ENCODE measurements at places on chromosomes 16 and 17. TPM values are rescaled to one million over a fixed set of nuclear protein-coding genes. Genes with fewer than 3 reads are reported as not detected.

Gene ZPBP2
- not detected for total RNA-seq

DNA sequence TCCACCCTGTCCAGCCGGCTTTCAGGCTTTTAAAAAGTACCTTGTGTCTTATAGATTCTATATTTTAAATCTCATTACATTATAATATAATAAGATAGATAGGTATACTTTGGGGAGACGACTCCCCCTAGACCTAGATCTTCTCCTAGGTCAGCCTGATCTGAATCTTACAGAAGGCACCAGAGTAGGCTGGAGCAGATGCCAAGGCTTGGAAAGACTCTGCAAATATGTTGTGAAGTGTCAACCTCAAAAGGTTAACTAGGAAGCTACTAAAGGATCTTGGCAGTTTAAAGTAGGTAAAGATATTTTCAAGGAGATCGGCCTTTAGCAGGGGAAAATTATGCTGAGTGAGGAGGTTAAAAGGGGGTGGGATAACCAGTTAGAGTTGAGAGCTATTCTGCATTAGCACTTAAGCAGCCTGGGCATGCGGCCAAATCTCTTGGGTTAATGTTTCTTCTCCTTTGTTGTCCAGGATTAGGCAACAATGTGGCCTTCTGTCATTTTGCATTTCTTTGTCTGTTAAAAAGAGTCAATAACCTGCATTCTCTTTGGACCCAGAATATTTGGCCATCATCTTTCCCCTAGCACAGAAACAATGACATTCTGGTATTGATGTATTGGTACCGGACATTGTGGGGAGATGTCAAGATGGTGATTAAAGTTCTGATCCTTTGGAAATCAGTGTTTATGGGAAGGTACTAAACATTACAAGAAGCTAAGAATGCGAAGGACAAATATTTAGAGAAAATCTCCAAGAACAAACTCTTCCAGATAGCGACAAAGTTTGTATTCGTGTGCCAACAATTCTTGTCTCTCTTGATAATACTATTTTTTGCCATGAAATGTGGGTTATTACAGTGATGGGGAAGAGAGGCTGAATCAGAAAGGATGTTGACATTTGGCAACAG, 51.2 kb upstream of the DHX40 start:
- no peaks in the 10 kb centered on the region for H3K27me3 ChIP-seq
- H3K4me1 ChIP-seq, result no peaks in the 10 kb centered on the region
- no peaks in the 10 kb centered on the region for H3K36me3 ChIP-seq

Gene HAGH
- 56.4 TPM for total RNA-seq

GRCh38 chr16:19948186-19949104, 63.8 kb upstream of the GPRC5B start:
- H3K36me3 ChIP-seq, result no peaks in the 10 kb centered on the region
- DNase-seq, result no peak
- no peak overlapping the region for H3K4me3 ChIP-seq

DNA sequence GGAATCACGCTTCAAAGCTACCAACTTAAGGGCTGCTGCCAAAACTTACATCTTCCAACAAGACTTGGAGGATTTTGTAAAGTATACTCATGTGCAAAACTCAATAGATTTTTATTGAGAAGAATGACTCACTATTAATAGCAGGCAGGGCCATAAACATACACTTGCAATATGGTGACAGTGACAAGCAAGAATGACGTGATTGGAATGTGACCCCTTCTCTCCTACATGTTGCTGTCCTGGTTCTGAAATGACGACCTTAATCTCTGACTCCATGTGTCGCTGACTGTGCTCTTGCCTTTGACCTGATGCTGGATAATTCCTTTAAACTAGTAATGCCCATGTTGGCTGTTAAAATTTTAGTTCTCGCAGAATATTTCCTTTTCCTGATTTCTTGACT, 174.5 kb downstream of the PARN start:
- no peak overlapping the region for H3K4me3 ChIP-seq
- DNase-seq, result no peak
- no peaks in the 10 kb centered on the region for H3K27me3 ChIP-seq
- H3K36me3 ChIP-seq, result no peaks in the 10 kb centered on the region

- H3K27me3 ChIP-seq, result no peaks in the 10 kb centered on the region
- peak overlapping the region; percentile 50 for H3K27ac ChIP-seq
- H3K36me3 ChIP-seq, result no peaks in the 10 kb centered on the region
- H3K4me3 ChIP-seq, result peak overlapping the region; percentile 33
- DNase-seq, result no peak
Observed at GRCh38 chr17:62626719-62627218, 701 bp upstream of the MRC2 start.

- no peaks in the 10 kb centered on the region for H3K36me3 ChIP-seq
- no peaks in the 10 kb centered on the region for H3K27me3 ChIP-seq
- peak; percentile 75 for DNase-seq
- H3K4me3 ChIP-seq, result no peak overlapping the region
- peaks cover 44% of the 10 kb centered on the region for H3K4me1 ChIP-seq
- peak overlapping the region; percentile 78 for H3K27ac ChIP-seq
Observed at GRCh38 chr16:64397945-64398508, 723.8 kb downstream of the CDH11 start.

Gene GSDMA
- not detected for total RNA-seq

DNA sequence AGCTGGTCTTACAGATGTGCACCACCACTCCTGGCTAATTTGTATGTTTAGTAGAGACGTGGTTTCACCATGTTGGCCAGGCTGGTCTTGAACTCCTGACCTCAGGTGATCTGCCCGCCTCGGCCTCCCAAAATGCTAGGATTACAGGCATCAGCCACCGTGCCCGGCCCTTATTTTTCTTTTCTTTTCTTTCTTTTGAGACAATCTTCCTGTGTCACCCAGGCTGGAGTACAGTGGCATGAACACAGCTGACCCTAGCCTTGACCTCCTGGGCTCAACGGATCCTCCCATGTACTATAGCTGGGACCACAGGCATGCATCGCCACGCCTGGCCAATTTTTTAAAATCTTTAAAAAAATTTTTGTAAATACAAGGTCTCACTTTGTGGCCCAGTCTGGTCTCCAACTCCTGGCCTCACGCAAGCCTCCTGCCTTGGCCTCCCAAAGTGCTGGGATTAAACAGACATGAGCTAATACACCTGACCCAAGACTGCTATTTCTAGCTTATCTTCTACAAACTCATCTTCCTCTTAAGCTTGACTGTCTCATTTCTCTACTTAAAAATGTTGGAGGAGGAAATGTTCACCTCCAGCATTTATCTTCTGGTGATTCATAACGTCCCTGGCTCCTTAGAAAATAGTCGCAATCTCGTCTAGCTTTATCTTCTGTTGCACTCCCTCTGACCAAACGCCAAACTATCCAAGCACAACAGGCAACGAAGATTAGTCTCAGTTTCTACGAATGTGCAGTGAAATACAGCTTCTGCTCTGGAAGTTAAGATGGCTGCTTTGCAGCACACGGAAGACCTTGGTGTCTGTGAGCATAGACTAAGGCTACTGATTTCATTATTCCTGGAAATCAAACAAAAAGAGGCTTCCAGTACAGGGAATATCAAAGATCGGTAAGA, 8.2 kb upstream of the TMEM94 start:
- no peaks in the 10 kb centered on the region for H3K27me3 ChIP-seq
- H3K4me3 ChIP-seq, result no peak overlapping the region
- no peaks in the 10 kb centered on the region for H3K36me3 ChIP-seq
- DNase-seq, result no peak
- H3K4me1 ChIP-seq, result peaks cover 6% of the 10 kb centered on the region

Gene TMEM235
- not detected for total RNA-seq

DNA sequence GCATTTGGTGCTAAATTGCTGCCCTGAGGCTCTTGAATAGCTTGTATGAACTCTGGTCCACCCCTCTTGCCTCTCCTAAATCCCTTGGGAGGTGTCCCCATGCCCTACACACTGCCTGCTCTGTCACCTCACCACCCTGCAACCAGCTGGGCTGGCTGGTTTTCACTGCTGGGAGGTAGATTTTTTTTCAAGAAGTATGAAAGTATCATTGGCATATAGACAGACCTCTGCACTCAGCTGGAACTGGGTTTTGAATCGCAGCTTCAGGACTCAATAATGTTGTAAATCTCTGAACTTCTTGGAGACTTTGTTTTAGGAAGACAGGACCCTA, 184.9 kb downstream of the MSI2 start:
- peaks cover 21% of the 10 kb centered on the region for H3K4me1 ChIP-seq
- no peaks in the 10 kb centered on the region for H3K27me3 ChIP-seq
- DNase-seq, result no peak
- H3K4me3 ChIP-seq, result no peak overlapping the region

Gene C1QTNF8
- total RNA-seq, result not detected

GRCh38 chr17:44417553-44417952, 28.1 kb upstream of the ITGA2B start:
- H3K27me3 ChIP-seq, result no peaks in the 10 kb centered on the region
- peak; percentile 57 for DNase-seq
- H3K4me1 ChIP-seq, result no peaks in the 10 kb centered on the region
- H3K27ac ChIP-seq, result no peak overlapping the region
- H3K4me3 ChIP-seq, result no peak overlapping the region
- peaks cover 2% of the 10 kb centered on the region for H3K36me3 ChIP-seq

GRCh38 chr16:58859958-58860669, 126.0 kb upstream of the GOT2 start:
- DNase-seq, result no peak
- no peaks in the 10 kb centered on the region for H3K4me1 ChIP-seq
- no peak overlapping the region for H3K27ac ChIP-seq
- no peaks in the 10 kb centered on the region for H3K36me3 ChIP-seq
- no peaks in the 10 kb centered on the region for H3K27me3 ChIP-seq

Gene MPP2
- 1.6 TPM for total RNA-seq

Gene KRT17
- total RNA-seq, result 1.6 TPM

Gene RAB37
- total RNA-seq, result 0.21 TPM

Gene CCL3
- not detected for total RNA-seq

GRCh38 chr16:31699601-31700000, 171.9 kb downstream of the AHSP start:
- no peak for DNase-seq
- H3K4me3 ChIP-seq, result no peak overlapping the region
- no peaks in the 10 kb centered on the region for H3K36me3 ChIP-seq
- peaks cover 11% of the 10 kb centered on the region for H3K27me3 ChIP-seq
- H3K27ac ChIP-seq, result no peak overlapping the region
